ENCODE measurements at places on chromosomes 1 and 21.
A peak's percentile ranks its signal among the peaks of the same experiment; 100 is the strongest.

- DNase-seq, result no peak
Observed at GRCh38 chr1:165858967-165859845, 31.8 kb downstream of the UCK2 start.

DNA sequence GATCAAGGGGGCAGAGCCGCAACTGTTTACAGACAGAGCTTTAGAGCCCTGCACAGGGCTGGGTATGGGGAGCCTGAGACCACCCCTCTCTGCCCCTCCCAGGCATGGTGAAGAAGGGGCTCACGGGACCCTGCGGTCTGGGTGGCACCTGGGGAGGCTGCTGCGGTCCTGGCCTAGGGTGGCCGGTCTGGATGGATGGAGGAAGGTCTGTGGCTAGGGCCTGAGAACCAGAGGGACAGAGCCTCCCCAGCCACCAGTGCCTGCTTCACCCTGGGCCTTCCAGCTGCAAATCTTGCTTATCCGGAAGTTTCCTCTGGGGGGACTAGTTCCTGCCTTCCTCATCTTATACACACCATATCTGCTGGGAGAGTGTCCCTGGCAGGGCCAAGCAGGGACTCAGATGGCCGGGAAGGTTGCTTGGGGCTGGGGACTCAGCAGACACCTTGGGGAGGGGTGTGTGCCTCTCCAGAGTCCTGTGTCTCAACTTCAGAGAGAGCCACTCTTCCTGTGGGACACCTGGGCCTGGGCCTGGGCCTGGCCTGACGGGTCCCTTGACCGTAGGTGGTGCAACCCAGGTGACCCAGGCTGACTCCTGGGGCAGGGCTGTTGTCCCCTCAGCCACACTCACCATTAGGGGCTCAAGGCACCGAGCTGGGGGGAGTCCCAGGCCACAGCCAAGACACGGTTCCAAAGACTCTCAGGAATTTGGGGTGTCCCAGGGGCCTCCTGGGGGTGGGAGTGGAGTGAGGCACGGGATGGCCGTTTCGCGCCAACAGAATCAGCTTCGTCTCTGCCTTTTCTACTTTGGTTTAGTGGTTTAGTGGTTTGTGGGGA is 52.0 kb upstream of the ACTRT2 start:
- DNase-seq, result no peak

DNA sequence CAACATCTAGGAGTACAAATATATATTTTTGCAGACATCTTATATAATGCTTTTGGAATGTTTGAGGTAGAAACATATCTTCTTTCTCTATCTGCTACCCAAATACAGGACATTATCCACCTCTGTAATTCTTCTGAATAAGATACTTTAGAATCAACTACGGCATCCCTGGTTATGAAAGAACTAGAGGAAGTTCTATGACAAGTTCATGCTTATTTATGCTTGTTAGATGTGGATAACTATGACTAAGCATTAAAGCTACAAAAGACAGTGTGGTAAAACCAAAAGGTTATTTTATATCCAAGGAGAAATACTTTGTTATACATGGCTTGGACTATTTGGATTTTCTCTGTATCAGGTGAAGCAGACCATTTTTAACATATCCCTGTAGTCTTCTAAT is 894.0 kb downstream of the KCNT2 start:
- no peak for DNase-seq

- DNase-seq, result no peak
Observed at GRCh38 chr1:230970432-230970831, 8.2 kb downstream of the TTC13 start.

GRCh38 chr1:171754353-171754705 is 12.5 kb upstream of the VAMP4 start:
- peak; percentile 74 for DNase-seq

- DNase-seq, result peak; percentile 88
Observed at GRCh38 chr1:48530727-48531351, 58.8 kb upstream of the SPATA6 start.

- DNase-seq, result no peak
Observed at GRCh38 chr1:80594013-80594412, 1206.7 kb upstream of the ADGRL2 start.

DNA sequence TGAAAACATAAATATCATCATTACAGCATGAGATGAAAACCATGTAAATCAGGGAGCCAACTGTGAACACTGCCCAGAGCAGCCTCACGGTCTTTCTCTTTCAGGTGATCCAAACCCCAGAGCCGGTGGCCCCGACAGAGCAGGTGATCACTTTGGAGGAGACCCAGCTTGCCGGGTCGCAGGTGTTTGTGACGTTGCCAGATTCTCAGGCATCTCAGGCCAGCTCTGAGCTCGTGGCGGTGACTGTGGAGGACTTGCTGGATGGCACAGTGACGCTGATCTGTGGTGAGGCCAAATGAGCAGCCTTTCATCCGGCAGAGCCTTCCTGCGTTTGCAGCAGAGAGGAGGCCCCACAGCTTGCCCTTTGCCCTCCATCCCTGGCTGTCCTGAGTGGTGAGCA is 37.2 kb upstream of the EPHA8 start:
- no peak for DNase-seq

- DNase-seq, result no peak
Observed at GRCh38 chr1:20202166-20202565, 15.8 kb upstream of the PLA2G2C start.

DNA sequence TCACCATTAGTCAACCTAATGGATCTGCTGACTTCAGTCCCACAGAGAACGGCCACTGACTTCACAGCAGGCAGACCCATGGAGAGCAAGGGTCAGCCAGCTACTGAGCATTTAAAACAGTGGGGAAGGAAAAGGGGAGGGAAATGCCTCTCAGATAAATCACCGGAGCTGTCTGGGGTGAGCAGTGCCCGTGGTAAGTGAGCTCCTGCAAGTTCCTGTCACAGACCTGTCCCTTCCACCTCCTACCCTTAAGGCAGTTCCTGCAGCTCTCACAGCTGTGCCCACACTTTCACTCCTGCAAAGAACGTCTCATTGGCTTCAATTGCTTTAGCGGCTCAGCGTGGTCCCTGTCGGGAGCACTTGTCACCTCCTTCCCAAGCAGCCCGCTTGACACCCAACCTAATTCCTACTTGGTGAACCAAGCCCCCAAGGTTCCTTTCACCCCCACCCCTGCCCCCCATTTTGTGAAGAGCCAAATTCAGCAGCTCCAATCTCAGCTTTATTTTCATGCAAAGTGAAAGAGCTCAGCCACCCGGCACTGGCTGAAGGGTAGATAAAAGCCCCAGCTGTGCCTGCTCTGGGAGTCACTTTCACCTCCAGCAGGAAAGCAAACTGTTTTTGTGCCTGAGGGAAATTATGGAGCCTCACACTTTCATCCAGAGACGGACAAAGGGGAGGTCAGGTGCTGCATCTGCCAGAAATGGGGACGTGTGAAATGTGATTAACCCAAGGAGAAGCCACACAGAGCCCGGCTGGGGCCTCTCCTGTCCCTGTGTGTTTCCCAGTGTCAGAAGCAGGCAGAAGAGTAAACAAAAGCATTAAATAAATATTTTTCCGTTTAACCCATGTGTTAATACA is 306.2 kb downstream of the TTLL7 start:
- DNase-seq, result peak; percentile 80

GRCh38 chr1:94329986-94330385 is 88.2 kb upstream of the ABCD3 start:
- DNase-seq, result no peak

DNA sequence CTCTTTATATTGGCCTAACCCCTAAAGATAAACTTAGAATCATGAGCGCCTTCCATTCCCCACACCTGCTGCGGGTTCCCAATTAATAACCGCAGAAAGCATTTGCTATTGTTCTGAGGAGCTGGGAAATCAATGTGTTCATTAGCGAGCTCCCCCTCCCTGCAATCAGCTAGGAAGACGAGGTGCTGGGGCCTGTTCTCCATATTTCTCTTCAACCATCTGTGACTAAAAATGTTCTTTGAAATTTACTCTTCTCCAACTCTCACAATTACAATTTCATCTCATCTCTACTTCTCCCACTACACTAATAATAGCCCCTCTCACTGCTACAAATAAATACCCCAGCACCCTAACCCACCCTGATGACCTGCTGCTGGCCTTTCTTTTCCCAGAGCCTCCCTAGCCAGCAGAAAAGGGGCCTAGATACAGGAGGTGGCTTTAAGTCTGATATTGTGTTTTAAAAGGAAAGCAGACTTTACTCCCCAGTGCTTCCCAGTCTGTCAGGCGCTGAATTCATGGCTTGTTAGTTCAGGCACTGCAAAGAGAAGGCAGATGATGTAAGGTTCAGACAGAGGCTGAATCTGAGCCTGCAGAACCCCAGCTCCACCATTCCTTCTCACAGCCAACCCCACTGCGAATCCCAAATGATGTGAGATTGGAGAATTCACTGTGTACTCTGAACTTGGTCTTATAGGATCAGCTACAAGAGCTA is 477.5 kb upstream of the DAB1 start:
- no peak for DNase-seq

DNA sequence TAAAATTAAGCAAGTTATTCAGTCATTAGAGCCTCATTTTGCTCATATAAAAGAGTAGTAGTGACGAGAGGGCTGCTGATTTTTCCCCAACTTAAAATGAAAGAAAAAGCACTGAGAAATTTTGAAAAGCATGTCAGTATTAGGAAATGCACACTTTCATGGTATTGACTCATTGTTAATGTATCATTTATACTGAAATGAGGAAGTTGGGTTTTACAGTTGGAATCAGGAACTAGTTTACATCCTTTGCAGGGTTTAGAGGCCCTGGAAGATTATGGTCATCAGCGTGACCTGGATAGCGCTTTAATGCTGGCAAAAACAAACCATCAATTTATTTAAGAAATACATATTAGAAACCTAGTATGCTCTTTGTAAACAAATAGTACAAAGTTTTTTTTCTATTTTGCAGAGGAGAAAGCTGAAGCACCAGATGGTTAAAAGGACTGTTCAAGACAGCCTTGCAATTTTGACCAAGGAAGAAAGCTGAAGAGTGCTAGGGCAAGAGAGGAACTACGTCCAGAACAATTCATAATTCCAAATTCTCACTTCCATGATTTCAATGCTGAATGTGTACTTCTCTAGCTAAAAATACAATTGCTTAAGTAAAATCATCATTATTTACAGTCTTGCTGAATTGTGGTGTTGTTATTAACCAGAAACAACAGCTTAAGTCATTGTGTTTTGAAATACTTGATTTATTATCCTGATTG is 94.8 kb upstream of the SGIP1 start:
- DNase-seq, result no peak

- DNase-seq, result no peak
Observed at GRCh38 chr1:77407738-77408375, 126.0 kb downstream of the AK5 start.

DNA sequence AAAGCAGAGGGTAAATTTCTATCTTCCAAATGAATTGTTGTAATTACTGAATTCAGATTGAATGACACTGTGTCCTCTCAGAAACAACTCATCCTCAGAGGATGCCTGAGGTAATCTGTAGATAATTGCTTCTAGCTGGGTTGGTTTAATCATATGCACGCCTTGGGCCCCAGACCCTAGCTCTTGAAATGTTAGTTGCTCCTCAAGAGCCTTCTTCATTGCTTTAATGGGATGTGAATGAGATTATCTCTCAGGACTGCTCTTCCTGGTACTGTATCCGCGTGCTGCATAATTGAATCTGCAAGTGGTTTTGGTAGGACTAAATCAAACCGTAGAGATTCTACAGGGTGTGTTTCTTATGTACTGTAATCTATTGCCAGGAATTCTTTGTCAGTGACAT is 569.3 kb upstream of the NEGR1 start:
- no peak for DNase-seq

DNA sequence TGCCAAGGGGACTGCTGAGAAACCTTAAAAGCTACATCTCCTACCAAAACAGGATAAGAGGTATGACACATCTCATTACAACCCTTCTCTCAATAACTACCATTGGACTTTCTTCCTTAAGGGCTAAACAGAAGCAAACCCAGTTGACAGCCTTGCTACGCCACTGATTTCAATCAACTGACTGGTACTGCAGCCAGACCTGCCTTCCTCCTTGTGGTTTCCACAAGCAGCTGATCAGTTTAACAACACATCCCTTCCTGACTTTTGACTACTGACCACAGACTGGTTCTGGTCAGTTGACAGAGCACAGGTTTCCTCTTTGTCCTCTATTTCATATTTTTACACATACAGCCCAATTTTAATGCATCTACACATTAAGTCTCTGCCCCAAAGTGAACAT is 108.8 kb downstream of the ADAMTS1 start:
- DNase-seq, result no peak

- DNase-seq, result no peak
Observed at GRCh38 chr21:38349111-38349746, 92.4 kb downstream of the KCNJ15 start.

DNA sequence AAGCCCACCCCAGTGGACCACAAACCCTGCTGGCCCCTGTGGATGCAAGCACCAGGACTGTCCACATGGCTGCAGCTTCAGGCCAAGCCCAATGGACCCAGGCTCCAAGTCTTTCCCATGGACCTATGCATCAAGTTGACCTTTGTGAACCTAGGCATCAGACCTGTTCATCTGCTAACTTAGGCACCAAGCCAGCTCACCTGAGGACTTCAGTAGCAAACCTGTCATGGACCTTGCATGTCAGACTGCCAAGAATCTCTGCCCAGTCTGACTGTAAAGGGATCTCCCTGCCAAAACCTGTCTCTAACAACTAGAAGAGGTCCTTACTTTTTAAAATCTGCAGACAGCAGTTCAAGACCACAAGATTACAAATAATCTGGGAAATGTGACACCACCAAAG is 37.8 kb downstream of the FMO3 start:
- no peak for DNase-seq

GRCh38 chr1:89295187-89295586 is 22.5 kb upstream of the GBP5 start:
- DNase-seq, result no peak

GRCh38 chr21:45950740-45951515 is 30.6 kb upstream of the COL6A1 start:
- no peak for DNase-seq

GRCh38 chr1:69913977-69914376 is 291.4 kb downstream of the LRRC40 start:
- DNase-seq, result no peak

DNA sequence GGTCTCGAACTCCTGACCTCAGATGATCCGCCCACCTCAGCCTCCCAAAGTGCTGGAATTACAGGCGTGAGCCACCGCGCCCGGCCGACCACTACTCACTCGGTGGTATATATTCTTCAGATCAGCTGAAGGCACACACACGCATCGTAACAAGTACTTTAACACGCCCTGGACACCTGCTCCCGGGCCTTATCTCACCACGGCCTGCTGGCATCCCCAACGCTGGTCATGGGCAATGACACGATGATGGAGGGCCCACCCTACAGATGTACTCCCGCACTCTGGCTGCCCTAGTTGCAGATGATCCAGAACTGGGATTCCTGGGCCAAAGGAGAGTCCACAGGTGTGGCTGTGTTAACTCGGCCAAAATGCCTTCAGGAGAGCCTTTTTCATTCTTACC is 11.6 kb downstream of the UBE2J2 start:
- DNase-seq, result no peak

DNA sequence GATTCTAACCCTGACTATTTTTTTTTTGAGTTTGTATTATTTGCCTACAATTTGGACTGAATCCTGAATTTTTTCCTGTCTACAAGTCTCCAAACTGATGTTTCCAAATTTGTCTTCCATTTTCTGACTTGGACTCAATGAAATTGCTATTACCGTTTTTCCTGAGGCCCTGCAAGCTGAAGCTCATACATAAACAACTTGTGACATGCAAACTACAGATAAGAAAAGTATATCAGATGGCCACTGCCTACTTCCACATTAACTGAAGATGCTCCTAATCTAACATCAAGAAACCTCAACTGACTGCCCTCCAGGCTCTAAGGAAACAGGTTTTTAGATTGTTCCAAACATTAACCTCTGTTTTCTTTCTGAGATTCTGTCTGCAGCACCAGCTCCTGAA is 51.1 kb upstream of the KLHDC7A start:
- DNase-seq, result no peak
